Activated B cell treated with CpG ODN at 0.5 μM for 24 hours (primary cell): ENCODE measurements at places on chromosomes 1 and 21.

DNA sequence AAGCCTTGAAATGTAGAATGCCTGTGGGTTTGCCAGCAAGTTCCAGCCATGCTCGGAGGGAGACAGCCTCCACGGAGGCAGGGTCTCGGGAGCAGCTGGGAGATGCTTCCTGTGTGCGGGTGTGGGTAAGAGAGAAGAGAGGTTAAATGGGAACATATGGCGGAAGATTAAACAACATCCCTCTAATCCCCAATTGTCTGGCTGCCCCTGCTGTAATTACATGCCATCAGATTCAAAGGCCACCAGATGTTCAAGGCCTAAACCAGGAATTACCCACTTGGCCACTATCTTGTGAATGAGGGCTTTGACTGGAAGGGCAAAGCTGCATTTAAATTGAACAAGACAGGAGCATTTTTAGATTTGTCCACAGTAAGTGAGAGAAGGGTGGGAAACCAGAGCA lies 81.4 kb upstream of the BACE2 start:
- no peak for DNase-seq

GRCh38 chr1:1144122-1144842 lies 28.4 kb upstream of the C1orf159 start:
- peak; percentile 71 for DNase-seq

DNA sequence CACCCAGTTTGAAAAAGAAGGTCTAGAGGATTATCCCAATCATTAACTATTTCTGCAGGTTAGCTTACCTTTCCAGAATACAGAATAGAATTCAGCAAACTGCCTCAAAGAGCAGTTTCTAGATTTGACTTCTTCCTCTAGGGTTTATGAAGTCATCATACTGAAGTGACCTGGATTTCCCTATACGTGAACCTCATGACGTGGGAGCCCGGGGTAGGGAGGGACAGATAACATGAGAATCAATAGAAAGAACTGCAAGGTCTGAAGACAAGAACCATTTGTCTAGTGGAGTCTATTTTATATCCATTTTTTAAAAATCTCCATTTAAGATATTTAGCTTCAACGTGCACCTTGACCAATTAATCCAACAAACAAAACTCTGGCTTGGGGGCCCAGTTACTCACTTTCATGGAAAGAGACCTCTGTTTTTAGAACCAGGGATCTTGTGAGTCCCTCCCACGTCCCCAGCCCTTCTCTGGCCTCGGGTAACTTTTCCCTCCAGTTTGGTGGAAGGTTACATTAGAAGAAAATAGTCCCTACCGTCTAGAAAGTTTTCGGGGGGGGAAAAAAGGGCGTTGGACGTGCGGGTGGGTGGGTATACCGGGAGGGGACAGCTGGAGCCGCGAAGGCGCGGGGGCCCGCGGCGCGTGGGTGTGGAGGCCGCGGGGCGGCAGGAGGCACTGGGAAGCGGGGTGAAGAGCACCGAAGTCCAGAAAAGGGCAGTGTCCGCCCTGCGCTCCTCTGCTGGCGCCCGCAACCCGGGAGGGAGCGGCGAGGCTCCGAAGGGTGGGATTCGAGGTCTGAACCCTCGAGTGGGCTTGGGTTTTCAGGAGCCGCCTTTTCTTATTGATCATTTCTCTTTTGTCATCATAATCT lies 13.8 kb upstream of the POGZ start:
- DNase-seq = peak; percentile 54

GRCh38 chr1:68119445-68119844 lies 69.0 kb upstream of the DIRAS3 start:
- DNase-seq = no peak

GRCh38 chr1:201554190-201554600 lies 15.3 kb downstream of the NAV1 start:
- DNase-seq = no peak

GRCh38 chr1:167524651-167525050 lies 6.3 kb upstream of the CD247 start:
- DNase-seq = no peak

- no peak for DNase-seq
Observed at GRCh38 chr1:33358114-33358794, 37.4 kb upstream of the A3GALT2 start.

DNA sequence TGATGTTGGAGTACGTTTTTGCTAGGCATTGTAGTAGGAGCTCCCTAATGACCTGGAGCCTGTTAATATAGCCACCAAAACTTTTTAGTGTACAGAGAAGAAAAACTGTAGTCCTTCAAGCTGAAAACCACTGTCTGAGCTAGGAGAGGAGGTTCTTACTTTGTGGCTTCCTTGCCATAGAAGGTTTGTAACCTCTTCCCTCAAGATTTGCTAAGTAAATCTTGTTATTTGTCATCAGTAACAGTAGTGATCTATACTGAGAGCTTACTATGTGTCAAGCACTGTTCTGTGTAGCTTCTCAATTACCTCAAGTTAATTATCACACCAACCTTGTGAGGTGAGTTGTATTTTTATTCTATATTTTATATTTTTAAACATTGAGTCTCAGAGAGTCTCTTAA lies 21.2 kb upstream of the LRRC8C start:
- DNase-seq = no peak

DNA sequence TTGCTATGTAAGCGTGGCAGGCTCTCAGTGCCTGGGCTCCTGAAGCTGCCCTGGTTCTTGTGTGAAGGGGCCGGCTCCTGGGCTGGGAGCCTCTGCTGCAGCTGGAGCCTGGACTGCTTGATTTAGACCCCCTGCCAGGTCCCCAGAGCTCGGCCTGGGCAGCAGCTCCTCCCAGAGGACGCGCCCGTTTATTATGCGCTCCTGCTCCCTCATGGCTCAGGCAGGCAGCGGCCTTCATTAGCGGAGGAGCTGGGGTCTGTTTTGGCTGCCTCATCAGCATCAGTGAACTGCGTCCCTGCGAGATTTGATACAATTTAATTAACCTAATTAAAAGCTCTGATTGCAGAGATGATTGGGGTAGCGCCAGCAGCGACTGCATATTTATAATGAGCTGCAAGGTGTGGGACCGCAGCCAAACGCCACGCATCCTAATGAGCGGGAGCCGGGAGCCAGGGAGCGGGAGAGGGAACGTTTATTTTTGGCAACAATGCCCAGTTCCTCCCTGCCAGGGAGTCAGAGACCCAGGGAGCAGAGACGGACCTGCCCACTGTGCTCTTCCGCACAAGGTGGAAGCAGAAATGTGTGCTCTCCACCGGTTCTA lies 16.6 kb downstream of the UTP11 start:
- no peak for DNase-seq

GRCh38 chr1:234844479-234845031 lies 234.6 kb upstream of the IRF2BP2 start:
- DNase-seq = no peak

- DNase-seq = no peak
Observed at GRCh38 chr21:21196087-21196486, 197.9 kb downstream of the NCAM2 start.

DNA sequence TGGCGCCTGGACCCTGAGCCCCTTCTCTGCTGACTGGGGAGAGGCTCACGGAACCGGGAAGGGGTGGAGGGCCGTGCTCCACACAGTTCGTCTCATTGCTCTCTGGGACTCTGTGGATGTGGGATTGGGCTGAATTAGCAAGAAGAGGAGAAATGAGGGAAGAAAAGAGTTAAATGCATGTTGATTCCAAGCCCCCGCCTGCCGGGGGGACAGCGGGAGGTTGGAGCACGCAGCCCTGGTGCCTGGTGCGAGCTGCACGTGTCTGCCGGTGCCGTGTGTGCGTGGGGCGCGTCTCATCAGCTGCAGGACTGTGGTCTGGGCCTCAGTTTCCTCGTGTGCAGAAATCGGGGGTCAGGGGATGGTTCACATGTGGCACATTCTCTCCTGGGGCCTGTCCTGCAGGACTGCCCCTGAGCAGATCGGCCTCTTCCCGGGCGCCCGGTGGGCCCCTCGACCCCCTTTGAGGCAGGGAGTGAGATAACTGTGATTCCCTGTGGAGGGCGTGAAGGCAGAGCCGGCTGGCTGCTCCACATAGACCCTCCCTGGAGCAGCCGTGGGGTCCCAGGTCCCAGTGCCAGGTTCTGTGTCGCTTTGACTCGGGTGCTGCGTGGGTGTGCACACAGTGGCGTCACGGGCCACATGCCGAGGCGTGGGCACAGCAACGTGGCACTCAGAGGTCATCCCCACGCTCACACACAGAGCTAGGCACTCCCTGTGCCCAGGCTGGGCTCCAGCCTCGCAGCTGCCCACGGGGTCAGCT lies 11.4 kb downstream of the SAMD11 start:
- DNase-seq = no peak

DNA sequence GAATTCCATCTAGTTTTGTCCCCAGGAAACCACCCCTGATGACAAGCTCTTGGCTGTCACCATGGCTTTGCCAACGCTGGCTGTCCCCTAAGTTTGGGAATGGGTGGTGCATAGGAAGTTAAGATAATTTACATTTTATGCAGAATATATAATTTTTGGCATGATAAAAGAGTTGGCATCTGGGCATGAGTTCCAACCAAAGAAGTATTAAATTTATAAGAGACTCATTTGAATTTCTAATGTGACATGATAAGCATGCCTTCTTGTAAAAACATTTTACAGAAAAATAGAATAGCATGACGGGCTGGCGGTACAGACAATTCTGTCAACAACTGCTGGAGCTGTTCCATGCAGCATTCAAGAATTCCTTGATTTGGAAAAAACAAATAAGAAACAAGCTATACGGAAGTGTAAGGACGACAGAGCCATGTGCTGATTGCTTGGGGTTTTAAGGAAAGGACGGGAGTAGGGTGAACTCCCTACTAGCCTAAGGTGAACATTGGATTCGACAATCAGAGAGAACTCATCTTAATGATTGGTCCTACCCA lies 106.8 kb upstream of the C1orf21 start:
- no peak for DNase-seq

DNA sequence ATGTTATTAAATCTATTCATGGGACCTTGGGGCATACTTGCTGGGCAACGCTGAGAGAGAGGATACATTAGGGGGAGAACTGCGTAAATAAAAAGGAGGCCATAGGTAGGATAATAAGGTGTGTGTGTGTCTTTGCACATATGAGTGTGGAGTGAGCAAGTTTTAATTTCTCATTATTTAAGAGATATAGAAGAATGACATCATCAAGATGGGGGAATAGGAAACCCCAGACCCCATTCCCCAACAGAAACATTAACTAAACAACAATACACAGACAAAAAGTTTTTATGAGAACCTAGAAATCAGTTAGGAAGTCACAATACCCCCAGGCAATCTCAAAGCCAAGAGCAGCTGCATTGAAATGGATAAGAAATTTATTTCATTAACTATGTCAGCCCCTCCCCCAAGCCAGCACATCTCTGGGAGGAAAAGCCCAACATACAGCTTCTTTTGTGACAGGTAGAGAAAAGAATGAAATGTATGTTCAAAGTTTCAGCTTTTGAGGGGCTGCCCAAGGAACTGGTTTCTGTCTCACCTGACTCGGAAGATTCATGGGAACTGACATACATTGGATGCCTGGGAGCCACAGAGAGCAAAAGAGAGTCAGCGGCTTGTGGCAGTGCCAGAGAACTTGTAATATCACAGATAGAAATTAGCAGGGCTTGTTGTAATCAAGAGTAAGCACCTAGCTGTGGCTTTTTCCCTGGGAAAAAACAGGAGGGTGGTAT lies 234.3 kb upstream of the NFIA start:
- DNase-seq = no peak
